Neural progenitor cell (in vitro differentiated cells): ENCODE measurements at places on chromosomes 7 and 10. TPM values are rescaled to one million over a fixed set of nuclear protein-coding genes. Genes with fewer than 3 reads are reported as not detected.

- DNase-seq = no peak
Observed at GRCh38 chr7:96017877-96018276, 245.5 kb downstream of the DYNC1I1 start.

DNA sequence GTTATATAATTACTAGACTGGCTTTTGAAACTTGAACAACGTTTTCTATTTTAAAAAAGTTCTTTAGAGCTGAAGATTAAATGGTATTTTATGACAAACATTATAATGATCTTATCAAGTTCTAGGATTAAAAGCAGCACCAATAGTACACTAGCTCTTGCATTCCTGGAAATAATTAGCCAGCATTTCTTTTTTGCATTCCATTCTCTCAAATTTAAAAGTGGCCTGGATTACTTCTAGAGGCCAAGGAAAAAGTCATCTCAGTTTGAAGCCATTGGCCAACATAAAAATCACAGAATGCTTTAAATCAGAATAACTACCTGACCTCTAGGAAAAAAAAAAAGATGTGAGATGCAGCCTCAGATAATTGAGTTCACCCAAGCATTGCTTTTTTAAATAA is 1326.4 kb upstream of the SORCS1 start:
- no peak for DNase-seq

GRCh38 chr7:50389961-50390360 is 60.2 kb downstream of the FIGNL1 start:
- DNase-seq = no peak

The ZFAND4 gene
- 22.8 and 23.8 TPM in 2 replicates for total RNA-seq

The SPDYE3 gene
- total RNA-seq = not detected in 2 replicates
